ENCODE measurements at places on chromosomes 7 and 10.
A peak's percentile ranks its signal among the peaks of the same experiment; 100 is the strongest.

- no peak for DNase-seq
These were observed 285.9 kb downstream of the LRMDA start for GRCh38 chr10:75717126-75717916.

DNA sequence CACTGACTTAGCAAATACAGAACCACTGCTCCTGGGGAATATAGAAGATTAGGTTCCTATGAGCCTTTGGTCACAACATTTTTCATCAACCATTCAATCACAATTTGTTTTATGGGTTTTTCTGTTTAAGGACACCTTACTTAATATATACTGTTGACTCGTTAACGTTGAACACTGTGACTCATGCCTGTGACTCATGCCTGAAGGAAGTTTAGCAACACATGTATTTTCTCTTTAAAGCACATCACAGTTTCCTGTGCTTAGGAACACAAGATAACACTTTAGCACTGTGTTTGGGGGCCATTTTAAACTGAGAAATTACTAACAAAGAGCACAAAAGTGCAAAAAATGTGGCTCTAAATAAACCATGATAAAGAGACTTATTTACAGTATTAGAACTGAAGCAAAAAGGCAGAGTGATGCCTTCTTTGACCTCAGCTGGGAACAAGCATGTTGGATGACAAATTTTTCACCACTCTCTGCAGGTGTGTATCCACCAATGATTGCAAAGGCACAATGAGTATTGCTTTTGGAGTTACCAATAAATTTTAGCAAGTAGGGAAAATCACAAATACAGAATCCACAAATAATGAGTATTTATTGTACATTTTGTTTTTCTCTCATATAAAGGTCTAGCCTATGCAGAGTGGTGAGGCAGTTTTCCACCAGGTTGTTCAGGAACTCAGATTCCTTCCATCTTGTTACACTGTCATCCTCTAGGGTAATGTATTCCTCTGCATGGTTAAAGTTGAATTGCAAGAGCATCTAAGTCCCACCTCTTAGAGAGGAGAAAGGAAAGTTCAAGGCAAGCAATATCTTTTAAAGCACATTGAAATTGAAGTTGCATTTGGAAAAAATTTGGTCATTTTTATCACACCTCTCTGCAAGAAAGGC, 7.3 kb downstream of the FGFBP3 start:
- DNase-seq, result no peak

- DNase-seq, result no peak
These were observed 185.2 kb upstream of the ITGB1 start for GRCh38 chr10:33143160-33143728.

GRCh38 chr7:90771281-90771680, 175.2 kb downstream of the CDK14 start:
- DNase-seq, result no peak

DNA sequence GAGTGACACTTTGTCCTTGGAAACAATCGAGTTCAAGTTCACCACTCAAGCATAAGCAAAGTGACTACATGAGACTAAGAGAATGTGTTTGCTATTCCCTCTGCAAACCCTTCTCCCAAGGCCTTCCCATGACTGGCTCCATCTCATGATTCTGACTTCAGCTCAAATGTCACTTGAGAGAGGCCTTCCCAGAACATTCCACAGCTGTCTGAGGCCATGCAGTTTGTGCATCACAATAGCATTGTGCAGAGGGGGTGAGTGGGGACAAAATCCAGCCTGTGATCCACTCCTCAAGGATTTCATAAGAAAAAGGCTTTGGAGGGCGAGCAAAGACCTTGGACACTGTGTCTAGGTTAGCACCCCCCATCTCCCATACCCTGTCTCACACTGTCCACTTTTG, 6.9 kb upstream of the LRMDA start:
- DNase-seq, result no peak

DNA sequence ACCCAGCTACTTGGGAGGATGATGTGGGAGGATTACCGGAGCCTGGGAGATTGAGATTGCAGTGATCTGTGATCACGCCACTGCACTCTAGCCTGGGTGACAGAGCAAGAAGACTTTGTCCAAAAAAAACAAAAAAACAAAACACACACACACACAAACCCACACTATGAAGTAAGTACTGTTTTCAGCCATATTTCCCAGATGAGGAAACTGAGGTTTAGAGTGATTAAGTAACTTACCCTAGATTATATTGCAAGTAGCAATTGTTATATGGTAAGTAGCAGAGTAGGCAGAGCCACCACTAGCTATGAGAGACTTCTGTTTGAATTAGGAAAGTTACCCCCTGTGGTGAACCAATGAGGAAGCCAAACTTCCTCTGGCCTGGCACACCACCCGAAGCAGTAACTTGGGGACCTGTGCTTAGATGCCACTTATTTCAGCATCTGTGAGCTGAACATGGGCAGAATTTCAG, 61.9 kb downstream of the MCU start:
- DNase-seq, result no peak

DNA sequence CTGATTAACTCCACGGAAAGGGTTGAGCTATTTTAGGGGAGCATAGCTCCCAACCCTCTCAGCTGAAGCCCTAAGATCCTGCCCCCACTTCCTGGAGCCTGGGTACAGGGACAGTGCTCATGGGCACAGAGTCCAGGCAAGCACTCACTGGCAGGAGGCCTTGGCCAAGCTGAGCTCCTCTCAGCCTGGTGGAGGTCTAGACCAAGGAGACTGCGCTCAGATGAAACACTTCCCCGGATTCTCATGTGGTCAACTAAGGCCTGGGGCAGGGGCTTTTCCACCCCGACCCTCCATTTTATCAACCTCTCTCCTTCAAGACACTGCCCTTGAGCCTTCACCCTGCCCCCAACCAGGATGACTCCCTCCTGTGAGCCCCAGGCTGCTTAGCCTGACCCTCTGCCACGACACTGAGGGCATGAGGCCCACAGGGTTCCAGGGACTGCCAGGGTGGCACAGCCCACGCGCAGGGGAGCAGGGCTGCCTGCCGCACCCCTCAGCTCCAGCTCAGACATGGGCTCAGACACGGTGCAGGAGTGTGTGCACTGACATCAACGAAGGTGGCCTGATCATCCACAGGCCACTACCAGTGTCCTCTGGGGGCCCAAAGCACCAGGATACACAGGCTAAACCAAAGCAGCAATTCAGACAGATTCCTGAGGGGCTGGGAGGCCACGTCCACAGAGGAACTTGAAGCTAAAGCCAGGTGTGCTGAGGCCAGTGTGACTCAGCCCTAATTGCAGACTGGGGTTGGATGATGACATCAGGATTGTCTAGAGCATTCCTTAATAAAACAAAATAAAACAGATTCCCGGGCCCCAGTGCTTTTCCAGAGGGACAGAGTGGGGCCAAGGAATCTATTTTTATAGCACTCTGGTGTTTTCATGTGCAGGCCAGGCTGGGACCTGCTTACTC, 18.8 kb downstream of the CHAT start:
- no peak for DNase-seq

- DNase-seq, result no peak
These were observed 389.5 kb downstream of the TCERG1L start for GRCh38 chr10:130921911-130922440.

DNA sequence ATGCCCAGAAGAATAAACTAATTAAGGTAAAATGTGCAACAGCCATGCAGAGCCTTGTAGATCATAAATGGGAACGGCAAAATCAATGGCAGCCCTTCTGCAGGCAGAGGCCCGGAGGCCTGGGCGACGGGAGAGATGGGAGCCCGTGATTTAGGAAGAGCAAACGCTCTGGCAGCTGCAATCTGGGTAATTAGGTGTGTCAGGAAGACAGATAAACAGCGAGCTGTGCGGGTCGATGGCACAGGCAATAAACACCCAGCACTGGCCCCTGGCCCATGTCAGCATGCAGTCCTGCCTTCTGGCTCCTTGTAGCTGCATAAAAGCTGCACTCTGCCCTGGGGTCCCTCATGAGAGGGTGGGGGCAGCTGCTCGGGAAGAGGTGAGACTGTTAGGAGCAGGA, 78.0 kb downstream of the GOLGA7B start:
- DNase-seq, result no peak

- no peak for DNase-seq
These were observed 58.5 kb upstream of the DNAJB6 start for GRCh38 chr7:157278167-157278790.

GRCh38 chr7:22872096-22872807, 49.6 kb upstream of the TOMM7 start:
- DNase-seq, result no peak

- DNase-seq, result peak; percentile 46
These were observed 15.5 kb downstream of the ZMIZ1 start for GRCh38 chr10:79084012-79084971.

DNA sequence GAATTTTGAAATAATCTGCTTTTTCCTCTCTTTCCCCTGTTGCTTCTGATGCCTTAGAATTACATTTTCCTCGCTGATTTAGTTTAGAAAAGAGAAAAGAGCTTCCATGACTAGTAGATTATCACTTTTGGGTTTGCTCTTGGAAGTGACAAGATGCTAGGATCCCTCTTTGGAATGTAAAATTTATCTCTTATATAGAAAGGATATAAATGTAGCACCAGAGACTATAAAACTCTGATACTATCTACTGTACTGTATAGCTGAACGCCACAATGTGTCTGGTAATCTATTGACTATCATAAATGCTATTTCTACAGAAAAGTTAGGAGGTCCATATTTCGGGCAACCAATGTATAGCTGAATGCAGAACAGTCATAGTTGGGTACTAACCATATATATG, 1.1 kb upstream of the HDAC9 start:
- no peak for DNase-seq

GRCh38 chr7:100221231-100221718, 1.5 kb downstream of the PVRIG start:
- DNase-seq, result no peak

DNA sequence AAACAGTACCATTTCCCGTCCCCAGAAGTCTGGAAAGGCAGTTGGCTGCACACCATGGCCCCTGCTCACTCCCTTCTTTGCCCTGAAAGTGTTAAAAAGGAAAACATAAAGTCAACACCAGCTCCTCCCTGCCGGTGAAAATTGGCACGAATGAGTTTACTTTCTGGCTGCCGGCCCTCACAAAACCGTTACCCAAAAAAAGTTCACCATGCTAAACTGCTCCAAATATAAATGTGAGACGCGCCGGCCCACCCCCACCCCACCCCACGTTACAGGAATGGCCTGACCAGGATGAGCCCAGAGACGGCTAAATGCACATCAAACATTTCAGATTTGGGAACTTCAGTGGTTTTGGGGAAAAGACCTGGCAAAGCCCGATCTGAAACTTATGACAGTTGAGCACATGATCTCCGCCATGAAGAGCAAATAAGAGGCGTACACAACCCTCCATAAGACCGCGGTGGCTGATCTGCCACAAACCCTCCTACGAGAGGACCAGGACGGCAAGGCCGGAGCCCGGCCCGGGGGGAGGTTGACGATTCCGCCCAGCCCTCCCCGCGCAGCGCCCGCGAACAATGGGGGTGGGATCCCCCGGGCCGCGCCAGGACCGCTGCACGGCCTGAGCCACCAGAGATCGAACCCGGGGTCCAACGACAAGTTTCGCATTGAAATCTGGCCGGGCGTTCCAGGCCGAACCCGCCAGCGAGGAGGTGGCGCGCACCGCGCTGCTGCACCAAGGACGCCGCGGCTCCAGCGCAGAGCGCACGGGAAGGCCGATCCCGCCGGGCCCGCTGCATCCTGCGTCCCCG, 952 bp downstream of the DIP2C start:
- no peak for DNase-seq

- no peak for DNase-seq
These were observed 316.6 kb upstream of the ZNF32 start for GRCh38 chr10:43965033-43965917.

DNA sequence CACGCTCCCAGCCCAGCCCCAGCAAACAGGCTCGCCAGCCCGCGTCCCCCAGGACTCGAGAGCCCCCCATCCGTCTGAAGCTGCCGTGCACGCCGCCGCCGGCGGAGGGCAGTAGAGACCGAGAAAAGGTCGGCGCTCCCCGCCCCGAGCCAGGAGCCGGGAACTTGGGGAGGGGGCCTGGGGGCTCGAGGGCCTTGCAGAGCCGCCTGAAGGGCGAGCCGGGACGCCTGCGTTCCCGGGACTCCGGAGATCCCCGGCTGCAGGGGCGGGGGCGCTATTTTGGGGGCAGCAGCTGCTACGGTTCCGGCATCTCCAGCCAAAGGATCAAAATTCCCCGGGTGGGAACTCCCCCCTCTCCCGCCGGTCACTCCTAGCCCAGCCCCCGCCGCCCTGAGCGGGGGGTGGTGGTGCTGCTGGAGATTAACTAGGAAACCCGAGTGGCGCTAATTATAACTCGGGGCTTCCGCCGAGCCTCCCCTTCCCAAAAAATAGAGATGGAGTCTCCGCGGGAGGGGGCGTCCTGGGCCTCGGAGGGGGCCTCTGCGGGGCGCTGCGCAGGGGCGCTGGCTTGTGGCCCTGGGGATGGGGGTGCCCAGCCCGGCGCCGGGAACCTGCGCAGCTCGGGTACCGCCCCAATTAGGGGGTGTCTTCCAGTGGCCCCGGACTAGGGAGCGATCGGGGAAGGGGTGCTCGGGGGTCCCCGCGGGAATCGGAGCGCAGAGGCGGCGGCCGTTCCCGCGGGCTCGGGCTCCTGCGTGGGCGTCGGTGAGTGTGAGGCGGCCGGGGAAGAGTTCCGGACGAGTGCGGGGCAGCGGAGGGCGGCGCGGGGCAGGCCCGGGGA, 608 bp downstream of the ACHE start:
- no peak for DNase-seq

GRCh38 chr7:116028787-116029186, 1.8 kb downstream of the TFEC start:
- no peak for DNase-seq

GRCh38 chr7:106794276-106795083, 70.6 kb upstream of the PIK3CG start:
- DNase-seq, result no peak

DNA sequence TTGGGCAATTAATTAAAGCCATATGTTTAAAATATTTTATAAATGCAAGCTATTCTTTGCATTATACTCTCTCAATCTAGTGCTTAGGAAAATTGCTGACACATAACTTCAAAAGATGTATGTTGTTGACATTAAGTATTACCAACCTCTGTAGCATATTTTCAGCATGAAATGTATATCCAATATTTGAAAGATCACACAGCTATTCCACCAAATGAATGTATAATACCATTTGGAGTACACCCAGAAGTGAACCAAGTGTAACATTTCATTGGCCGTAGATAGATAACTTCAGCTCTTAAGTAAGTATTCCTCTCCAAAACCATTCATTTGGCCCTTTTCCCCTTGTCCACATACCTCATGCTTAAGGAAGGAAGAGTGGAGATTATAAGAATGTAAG, 104.6 kb downstream of the HECTD2 start:
- no peak for DNase-seq

- no peak for DNase-seq
These were observed 546.2 kb downstream of the SORCS3 start for GRCh38 chr10:105187243-105187642.

GRCh38 chr10:103800789-103801540, 54.4 kb downstream of the SH3PXD2A start:
- DNase-seq, result no peak

DNA sequence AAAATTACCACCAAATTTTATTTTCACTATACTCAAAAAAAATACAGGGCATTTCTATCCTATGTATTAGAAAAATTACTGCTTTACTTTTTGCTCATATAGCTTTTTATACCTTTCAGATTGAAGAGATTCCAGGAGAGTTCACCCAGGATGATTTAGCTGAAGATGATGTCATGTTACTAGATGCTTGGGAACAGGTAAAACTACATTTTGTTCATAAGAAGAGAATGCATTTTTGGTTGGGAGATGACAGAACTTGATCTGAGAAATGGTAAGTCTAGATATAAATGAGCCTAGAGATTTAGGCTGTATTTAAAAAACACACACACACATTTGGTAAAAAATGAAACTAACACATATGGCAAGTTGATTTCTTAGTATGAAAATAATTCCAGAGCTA, 38.1 kb upstream of the ARL4A start:
- DNase-seq, result no peak

All from esophagus squamous epithelium (tissue), 5 donors.